ENCODE measurements at places on chromosomes 7 and 10.

DNA sequence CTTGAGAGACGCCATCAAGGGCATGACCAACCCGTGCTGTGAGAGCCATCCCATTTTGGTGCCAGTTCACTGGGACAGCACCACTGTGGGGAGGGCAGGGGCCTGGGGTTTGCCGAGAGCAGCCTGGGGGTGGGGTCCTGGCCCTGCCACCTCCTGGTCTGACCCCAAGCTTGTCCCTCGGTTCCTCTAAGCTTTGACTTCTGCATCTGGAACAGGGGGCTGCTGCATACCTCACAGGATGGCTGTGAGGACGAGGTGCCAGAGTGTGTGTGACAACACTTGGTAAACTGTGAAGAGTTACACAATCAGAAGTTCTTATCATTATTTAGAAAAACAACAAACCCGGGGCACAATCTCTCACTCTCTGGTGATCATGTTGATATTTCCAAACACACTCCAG lies 89.9 kb downstream of the CRTAC1 start:
- no peak for DNase-seq

DNA sequence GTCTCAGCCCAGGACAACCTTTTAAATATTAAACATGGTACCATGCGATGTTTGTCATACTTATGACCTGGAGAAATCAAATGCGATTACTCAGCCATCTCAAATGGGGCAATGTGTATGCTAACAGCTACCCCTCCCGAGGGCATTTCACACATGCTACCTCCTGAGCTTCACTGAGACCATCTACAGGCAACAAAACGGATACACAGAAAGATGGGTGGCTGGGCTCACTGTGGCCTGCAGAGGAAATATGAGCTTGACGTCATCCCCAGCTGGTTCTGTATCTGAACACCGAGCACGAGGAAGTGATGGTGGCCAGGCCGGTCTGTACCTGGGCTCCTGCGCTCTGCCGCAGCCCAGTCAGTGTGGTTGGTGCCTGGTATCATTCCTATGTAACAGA lies 374.3 kb downstream of the RPS24 start:
- no peak for DNase-seq

DNA sequence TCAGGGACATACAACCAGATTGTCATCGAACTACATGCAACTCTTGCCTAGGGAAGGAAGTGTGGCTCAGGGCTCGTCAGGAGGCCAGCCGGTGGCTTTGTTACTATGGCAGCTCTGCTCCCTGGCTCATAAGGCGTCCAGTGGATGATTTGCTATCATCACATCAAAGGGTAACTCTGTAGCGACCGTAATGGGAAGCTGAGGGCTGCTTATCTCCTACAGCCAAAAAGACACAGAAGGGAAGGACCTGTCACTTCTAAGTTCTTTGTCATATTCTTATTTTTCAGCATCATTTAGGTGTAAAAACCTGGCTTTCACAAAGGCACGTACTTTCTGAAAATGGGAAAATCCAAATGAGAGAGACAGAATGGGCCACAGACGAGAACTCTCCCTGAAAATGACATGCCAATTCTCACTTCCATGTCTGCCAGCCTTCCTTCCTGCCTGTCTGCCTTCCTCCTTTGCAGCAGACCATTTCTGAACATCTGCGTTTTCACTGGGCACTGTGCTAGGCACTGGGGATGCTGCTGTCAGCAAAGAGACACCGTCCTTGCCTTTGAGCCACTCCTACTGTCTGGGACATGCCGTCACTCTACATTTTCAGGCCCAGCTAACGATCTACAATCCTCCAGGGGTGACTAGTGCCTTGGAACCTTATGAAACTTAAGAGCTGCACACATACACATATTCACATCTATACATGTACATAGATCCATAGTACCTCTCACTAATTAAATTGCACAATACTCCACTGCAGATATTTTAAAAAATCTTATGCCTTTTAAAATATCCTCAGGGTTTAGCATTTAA lies 26.9 kb downstream of the ENKUR start:
- peak; percentile 24 for DNase-seq

DNA sequence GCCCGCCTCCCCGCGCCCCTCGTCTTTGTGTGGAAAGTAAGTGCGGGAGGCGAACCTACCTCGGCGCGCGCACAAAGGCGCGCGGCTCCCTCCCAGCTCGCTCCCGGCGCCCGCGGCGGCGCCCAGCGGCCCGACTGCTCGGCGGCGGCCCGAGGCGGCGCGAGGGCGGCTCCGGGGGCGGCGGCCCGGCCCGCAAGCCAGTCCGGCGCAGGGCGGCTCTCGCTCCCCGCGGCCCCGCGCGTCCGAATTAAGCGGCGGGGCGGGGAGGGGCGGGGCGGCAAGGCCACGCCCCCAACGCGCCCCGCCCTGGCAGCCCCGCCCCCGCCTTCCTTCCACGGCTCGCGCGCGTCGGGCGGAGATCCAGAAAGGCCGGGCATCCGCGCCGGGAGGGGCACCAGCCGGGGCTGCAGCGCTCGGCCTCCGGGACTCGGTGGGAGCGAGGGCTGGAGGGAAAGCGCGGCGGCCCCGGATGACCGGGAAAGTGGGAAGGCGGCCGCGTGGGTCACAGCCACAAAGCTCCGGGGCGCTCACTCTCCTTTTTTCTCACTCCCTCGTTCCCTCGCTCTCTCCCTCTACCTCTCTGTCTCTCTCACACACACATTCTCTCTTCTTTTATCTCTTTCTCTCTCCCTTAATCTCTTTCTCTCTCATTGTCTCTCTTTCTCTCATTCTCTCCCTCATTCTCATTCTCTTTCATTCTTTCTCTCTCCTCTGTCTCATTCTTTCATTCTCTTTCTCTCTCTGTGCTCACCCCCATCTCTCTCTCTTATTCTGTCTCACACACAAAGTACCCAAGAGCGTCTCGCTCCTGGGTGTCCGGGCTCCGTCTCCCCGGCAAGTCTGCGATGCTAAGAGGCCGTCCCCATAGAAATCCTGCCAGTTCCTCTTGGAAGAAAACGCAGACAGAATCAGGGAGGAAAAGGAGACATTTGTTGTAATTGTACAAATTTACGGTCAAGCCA lies 170.2 kb downstream of the FAM107B start:
- DNase-seq = peak; percentile 85

DNA sequence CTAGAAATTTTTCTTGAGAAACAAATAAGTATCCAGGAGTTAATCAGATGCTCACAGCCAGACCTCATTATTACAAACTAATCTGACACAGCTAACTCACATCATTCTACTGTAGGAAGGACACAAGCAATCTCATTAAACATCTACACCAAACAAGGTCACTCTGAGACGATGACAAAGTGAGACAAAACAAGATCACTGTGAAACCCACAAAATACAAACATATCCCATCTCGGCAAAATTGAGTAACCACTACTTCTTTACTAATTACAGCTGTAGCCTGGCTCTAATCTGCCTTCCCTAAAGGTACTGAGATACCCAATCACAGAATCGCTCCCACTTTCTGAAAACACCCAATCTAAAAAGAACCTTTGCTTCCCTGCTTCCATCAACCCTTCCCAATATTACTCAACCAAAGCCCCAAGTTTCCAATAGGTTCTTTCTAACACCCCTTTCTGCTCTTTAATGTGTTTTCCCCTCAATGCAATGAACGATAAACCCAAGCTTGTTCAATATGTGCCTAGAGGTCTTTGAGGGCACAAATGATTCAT lies 26.9 kb downstream of the CCDC6 start:
- DNase-seq = no peak

DNA sequence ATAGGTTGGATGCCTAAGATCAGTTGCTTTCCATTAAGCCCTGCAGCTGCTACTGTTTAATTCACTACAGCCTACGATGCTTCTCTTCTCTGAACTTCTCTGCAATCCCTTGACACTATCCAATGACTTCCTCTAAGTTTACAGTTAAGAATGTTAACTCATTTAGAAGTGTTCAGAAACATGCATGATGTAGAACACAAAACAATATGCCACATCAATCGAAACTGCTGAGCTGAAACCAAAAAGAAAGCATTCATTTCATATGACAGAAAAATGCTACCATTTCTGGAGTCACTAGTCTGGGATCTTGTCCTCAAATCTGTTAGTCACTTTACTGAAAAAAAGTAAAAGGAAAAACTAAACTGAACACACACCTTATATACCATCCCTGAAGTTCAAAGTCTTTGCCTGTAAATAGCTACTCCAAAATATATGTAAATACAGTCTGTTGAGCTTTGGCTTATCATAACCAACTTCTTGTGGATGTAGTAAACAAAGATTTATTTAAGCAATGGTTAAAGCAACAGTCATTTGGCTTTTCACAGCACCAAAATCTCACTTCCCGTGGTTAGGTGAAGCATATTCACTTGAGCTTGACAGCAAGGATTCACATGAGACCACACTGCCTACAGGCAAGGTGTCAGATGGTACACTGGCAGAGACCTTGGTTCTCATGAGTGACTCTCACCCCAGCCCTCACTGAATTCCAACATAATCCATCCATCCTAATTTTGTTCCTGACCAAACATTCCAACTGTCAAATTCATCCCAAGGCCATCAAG lies 187.0 kb downstream of the PPP1R17 start:
- no peak for DNase-seq

- no peak for DNase-seq
Observed at GRCh38 chr7:155587486-155587885, 41.1 kb upstream of the CNPY1 start.

DNA sequence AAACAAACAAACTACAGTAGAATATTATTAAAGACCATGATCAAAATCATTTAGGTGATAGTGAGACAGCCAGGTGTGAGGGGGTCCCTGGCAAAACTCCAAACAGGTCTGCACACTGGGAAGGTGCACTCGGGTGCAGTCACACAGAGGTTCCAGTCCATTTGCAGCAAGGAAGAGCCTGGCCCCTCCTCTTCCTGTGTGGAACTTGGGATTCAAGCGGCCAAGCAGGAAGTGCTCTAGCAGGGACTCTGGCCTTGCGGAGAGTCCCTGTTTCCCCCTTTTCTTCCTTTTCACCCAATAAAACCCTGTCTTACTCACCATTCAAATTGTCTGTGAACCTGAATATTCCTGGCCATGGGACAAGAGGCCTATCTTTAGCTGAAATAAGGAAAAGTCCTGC lies 181.8 kb downstream of the LRRTM3 start:
- DNase-seq = no peak

Measured in G401 (cell line).